NCI-H510A (cell line): ENCODE measurements at places on chromosomes 13 and 19.

DNA sequence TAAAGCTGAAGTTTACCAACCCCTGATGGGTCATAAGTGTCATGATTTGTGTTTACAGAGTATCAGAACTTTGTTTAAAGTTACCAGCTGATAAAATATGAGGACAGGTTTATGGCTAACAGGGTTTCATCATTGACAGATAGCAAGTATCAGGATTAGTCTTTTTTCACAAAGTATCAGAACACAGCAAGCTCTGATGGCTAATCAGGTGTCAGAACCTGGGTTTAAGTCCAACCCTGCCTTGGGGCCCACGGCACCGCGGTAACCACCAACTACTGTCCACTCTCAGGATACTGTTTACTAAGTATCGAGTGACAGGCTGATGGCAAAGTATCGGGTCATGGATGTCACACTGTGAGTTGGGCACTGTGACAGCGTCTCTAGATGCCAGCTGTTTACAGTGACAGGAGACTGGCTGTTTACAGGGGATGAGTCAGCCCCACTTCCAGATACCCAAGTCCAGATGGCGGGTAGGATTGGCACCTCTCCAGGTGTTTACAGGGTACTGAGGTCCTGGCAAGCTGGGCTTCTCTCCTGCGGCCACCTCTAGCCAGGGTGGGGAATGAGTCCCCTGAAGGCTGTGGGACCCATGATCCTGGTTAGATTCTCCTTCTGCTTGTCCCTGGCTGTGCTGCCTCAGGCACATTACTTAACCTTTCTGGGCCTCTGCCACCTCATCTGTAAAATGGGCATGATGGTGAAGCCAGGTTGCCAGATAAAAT is 21.8 kb downstream of the ARRDC2 start:
- peak; percentile 85 for DNase-seq

GRCh38 chr19:38852231-38853044 is 2.7 kb upstream of the HNRNPL start:
- no peak for DNase-seq

- DNase-seq: no peak
Observed at GRCh38 chr13:37226971-37227370, 121.5 kb upstream of the CSNK1A1L start.

- DNase-seq: no peak
Observed at GRCh38 chr19:18440936-18441803, 3.2 kb upstream of the ISYNA1 start.

- no peak for DNase-seq
Observed at GRCh38 chr13:67292886-67293285, 62.8 kb upstream of the PCDH9 start.

GRCh38 chr13:41563341-41563983 is 106.1 kb downstream of the RGCC start:
- no peak for DNase-seq

- peak; percentile 3 for DNase-seq
Observed at GRCh38 chr19:23957660-23958281, 43.1 kb downstream of the ZNF726 start.

DNA sequence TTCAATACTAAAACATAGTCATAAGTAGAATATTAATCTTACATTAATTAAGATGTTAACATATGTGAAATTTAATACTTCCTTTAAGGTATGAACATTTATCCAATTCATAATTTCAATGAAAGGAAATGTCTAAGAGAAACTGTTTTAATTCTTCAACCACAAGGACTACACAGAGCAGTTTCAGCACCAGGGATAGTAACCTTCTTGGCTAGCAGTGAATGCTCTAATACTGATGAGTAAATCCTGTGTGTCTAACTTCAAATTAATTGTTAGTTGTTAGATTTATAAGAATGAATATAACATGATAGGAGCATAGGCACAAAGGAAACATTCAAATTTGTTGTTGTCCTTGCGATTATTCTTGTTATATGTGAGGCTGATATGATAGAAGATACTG is 15.6 kb upstream of the NBEA start:
- no peak for DNase-seq

DNA sequence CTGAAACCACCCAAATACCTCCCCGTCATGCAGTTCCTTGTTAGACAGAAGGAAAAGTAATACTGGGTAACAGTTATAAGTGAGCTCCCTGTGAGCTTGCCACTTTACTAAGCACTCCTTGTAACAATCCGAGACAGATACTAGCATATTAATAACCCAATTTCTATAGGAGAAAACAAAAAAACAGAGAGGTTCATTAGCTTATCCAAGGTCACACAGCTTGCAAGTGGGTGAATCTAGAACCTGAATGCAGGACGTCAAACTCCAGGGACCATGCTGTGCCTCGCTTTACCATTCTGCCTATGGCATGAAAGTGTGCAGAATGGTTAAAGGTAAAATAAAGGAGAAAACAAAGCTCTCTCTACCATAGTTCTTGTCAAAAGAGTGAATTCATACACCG is 15.4 kb downstream of the SIGLEC5 start:
- no peak for DNase-seq

- DNase-seq: no peak
Observed at GRCh38 chr19:45469945-45470761, 2.4 kb downstream of the FOSB start.

GRCh38 chr19:3304871-3305423 is 61.4 kb upstream of the NFIC start:
- DNase-seq: no peak
